ENCODE measurements at places on chromosomes 1 and 21.

- no peak for DNase-seq
Measured at GRCh38 chr1:46058936-46059335, 73.5 kb downstream of the PIK3R3 start.

- DNase-seq, result no peak
Measured at GRCh38 chr1:171715813-171716251, 26.0 kb downstream of the VAMP4 start.

DNA sequence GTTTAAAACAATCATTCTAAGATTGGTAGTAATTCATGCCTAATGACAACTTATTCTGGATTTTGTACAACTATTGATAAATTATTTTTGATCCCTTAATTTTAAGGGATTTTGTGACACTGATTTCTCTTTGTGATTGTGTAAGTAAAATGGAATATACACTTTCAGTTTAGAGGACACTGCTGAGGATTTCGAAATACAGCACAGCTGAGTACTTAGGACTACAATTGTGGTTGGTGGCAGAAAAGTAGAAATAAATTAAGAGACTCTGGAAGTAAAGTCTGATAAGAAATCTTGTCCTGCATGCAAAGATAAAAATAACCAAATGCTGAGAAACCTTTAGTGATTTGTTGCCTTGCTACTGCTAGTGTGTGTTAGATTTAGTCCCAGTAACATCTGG is 40.0 kb downstream of the TYW3 start:
- DNase-seq, result no peak

DNA sequence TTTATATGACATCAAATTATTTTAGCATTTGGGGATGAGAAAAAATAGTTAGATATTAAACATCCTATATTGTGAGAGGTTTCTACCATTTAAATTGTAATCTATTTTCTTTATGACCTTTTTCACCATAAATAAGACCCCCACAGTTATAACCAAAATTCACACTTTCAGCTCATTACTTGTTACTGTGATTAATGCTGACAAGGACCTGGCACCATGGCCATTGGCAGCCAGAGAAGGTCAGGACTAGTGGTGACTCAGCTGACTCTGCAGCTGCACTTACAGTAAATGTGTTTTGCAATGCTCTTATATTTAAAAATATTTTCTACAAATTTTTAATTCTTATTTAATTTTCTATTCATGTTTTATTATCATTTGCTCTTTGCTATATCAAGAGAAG is 133.3 kb upstream of the C1orf105 start:
- no peak for DNase-seq

DNA sequence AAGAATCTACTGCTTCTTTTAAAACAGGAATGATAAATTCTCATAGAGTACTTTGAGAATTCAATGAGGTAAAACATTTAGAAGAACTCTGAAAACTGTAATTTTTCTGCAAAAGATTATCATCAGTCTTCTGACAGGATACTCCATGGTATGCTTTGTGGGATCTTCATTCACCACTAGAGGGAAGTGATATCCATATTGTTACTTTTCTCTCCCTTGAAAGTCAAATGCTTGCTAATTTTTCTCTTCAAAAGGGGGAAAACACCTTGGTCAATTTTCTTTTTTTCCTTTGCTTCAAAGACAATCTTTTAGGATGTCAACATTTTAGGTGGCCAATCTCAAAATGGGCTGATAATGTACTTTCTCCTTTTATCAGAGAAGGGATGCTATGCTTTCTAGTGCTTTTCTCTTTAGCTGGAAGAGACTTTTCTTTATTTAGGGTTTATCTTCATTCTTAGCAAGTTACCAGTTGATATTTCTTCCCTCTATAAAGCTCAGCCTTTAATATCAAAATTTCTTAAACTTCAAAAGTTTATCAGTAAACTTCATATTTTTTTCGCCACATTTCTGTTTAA is 95.5 kb downstream of the NEGR1 start:
- peak; percentile 28 for DNase-seq

GRCh38 chr1:151714820-151715725 is 1.5 kb downstream of the CELF3 start:
- no peak for DNase-seq

- DNase-seq, result no peak
Measured at GRCh38 chr21:35377505-35378090, 328.5 kb upstream of the RUNX1 start.

GRCh38 chr1:179510038-179510437 is 65.7 kb downstream of the NPHS2 start:
- no peak for DNase-seq

GRCh38 chr1:86748622-86749373 is 44.4 kb downstream of the SH3GLB1 start:
- no peak for DNase-seq

DNA sequence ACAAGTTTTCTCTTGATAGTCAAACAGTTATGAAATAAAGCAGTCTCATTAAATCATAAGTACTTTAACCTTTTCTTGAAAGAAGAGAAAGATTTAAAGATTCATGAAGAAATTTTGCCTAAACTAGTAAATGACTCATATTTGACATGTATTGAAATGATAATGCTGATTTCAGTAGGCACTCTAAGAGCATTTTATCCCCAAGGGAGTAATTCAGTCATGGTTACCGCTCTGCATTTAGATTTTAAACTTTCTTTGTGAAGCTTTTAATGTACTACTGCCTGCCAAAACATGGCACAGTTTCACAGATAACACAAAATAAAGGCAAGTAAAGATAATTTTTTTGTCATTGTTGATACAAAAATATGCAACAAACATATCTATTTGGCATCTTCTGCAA is 6.8 kb downstream of the USH2A start:
- peak; percentile 1 for DNase-seq

- no peak for DNase-seq
Measured at GRCh38 chr1:172112576-172112975, 271.3 kb downstream of the DNM3 start.

DNA sequence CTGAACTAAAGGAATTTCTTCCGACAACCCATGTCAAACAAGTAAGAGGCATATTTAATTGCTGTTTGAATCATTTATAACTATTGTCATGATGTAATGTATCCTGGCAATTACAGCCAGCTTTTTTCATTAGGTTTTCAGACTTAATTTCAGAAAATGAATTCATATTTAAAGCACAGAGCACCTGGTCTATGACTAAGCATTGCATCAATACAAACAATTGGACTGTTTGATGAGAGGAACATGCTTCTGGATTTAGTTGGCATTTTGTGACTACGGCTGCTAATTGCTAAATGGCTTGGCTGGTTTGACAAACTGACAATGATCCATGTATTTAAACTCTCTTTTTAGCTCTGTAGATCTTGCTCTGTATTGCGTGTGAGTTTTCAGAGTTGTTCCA is 853.4 kb downstream of the NCAM2 start:
- no peak for DNase-seq

- no peak for DNase-seq
Measured at GRCh38 chr1:96331596-96331995, 390.0 kb upstream of the PTBP2 start.

GRCh38 chr1:246805135-246805716 is 81.0 kb downstream of the SCCPDH start:
- DNase-seq, result no peak

GRCh38 chr1:64826991-64827390 is 82.1 kb downstream of the RAVER2 start:
- no peak for DNase-seq

DNA sequence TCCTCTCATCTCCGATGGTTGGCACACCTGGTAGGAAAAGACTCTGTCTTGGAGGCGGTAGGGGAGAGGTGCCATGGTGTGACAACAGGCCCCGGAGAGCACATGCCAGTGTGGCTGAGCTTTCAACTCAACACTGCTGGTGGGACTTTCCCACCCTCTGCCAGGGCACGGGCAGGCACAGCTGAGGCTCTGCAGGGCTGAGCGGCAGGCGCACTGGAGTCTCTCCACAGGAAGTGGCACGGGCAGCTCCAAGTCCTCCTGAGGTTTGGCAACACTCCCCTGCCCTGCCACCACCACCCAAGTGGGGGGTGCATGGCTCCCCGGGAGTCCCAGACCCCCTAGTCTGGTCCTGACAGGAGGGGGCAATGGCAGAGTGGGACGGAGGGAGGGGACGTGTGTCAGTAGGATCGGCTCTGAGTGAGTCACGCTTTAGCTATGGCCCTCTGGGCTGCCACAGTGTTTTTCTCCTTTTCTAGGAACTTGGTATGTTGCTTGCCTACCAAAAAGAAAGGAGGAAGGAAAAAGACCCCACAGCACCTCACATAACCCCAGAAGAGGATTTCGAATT is 27.3 kb upstream of the EVA1B start:
- peak; percentile 61 for DNase-seq

- no peak for DNase-seq
Measured at GRCh38 chr1:14326857-14327256, 271.6 kb upstream of the KAZN start.

Measured in fibroblast of skin of left quadriceps (primary cell).